ENCODE measurements at places on chromosomes 5 and 9.

DNA sequence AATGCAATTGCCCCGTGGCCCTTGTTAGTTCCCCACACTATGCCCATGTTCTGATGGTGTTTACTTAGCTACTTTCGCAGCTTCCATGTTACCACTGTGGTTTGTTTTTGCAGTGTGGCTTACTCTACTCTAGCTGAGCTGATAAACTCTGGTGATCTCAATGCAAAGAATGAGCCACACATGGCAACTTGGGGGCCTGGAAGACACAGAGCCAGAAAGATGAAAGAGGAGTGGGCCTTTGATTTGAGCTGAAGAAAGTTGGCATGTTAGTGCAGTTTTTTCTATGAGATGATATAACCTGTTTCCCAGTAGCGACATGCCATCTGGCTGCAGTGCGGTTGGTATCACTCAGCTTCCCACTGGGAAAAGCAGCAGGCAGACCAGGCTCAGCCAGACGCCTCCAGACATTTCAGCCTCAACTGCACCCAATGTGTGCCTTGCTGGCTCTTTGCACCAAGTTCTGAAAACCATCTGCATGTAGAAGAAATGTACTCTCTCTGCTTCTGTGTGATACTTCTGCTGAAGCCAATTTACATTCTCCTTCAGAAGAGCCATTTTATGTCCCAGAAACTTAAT, 329.4 kb downstream of the ARHGEF28 start:
- no peak for DNase-seq

GRCh38 chr9:131179561-131180219, 54.3 kb downstream of the NUP214 start:
- no peak for DNase-seq

- DNase-seq: no peak
Observed at GRCh38 chr5:89313044-89313443, 430.1 kb upstream of the MEF2C start.

DNA sequence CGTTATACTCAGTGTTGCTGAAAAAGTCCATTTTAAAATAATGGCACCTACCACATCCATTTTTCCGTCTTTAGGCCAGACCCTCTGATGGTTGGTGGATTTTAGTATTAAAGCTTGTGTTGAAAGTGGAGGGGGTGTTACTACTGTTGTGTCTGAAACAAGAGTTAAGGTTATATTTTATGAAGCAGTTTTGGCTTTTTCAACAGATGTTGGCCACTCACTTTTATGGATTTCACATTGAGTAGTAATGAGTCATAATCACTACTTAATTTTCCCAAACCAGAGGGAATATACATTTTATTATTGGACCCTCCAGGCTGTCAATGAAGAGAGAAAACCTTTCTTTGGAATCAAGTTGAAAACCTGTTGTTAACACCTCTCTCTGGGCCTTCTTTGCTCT, 88.0 kb downstream of the TRIO start:
- DNase-seq: no peak

GRCh38 chr5:157063776-157064430, 5.0 kb upstream of the HAVCR1 start:
- no peak for DNase-seq

DNA sequence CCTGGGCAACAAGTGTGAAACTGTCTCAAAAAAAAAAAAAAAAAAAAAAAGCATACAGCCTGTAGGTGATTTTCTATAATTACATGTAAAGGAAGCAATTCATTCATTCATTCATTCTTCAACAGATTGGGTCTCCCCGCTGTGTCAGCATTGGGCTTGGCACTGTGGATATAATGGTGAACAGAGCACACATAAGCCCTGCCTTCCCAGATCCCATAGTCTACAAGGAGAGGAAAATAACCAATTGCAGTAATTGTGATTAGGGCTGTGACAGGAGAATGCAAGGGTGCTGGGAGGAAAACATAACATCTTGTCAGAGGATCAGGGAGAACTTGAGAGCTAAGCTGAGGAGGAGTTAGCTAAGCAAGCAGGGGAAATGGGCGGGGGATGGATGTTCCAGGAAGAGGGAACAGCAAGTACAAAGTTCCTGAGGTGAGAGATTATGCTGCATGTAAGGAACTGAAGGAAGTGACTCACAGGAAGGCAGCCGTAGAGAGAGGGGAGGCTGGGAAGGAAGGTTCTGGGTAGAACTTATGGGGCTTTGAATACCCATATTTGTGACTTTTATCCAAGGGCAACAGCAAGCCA, 24.0 kb upstream of the KLF9 start:
- DNase-seq: no peak

DNA sequence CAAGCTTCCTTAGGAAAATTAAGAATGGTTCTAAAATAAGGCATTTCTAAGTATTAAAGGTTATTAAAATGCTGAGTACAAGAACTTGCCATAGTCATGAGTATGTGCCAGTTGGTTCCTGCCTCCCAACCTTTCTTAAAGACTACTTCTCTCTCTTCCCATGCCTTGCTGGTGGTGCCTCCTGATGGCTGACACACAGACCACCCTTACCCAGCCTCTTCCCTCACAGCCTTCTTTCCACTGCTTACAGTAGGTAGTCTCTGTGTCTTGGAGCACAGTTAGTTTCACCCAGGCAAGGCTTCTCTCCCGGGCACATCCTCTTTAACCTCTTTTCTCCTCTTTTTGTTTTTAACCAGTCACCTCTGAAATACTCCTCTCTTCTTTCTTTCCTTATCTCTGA, 20.6 kb upstream of the GPR150 start:
- DNase-seq: no peak

- no peak for DNase-seq
Observed at GRCh38 chr5:30764704-30765103, 428.8 kb upstream of the CDH6 start.

DNA sequence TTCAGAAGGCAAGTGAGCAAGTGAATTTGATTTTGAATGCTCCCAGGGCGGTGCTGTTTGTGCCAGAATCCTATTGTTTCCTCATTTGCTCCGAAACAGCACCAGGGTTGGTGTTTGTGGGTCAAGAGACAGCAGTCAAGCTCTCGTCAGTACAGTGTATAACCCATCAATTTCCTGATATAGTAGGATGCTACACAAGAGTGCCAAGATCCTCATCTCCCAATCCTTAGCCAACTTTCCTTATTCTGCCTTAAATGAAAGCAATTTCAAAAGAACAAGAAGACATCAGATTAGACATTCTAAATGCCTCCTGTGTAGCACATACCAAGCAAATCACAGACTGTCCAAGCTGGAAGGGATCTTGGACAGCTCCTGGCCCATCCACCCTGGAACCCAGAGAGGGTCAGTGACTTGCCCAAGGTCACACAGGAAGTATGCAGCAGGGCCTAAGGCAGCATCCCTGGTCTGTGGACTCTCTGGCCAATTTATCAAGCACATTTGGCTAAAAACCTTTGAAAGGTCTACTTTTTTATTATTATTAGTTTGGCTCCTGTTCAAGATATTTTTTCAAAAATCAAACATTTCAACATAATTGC, 4.5 kb downstream of the WHRN start:
- DNase-seq: no peak

GRCh38 chr5:150607991-150608390, 32.5 kb upstream of the SYNPO start:
- DNase-seq: no peak

GRCh38 chr9:136100700-136101614, 5.9 kb upstream of the NACC2 start:
- no peak for DNase-seq

DNA sequence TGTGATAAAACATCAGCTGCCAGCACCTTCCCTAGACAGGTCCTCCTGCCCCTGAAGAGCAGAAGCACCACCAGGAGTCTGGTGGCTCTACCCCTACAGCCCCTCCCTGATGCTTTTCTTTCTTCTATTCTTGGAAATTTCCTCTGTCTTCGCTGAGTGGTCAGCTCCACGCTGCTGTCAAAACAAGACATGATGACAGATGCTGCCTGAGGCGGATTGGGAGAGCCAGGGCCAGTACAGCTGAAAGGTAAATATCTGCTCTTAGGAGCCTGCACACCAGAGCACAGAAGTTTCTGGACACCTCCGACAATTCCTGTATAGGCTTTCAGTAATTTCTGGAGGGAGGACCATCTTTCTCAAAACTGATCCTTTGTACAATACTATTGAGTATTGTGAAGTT, 4.7 kb upstream of the OR1Q1 start:
- no peak for DNase-seq

GRCh38 chr9:95055851-95056551, 261.5 kb downstream of the FANCC start:
- no peak for DNase-seq

- DNase-seq: no peak
Observed at GRCh38 chr5:54848581-54848980, 136.8 kb downstream of the ESM1 start.

GRCh38 chr5:163963881-163964280, 458.5 kb downstream of the MAT2B start:
- DNase-seq: no peak

DNA sequence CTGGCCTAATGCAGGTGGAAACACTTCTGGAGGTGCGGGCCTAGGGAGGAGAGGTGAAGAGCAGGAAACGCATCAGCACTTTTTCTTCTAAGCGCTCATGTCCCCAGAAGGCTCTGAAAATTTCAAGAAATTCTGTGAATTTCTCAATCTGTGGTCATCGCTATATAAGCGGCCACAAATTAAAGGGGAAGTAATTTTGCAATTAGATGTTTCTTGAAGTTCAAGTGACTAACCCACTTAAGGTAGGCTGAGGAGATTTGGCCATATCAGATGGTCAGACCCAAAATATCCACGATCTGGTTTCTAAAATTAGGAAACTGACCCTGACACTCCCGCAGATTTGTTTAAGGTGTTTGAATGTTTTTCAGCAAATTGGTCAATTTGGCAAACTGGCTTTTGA, 16.6 kb upstream of the HMGCR start:
- DNase-seq: no peak

GRCh38 chr5:151086192-151086869, 5.5 kb upstream of the TNIP1 start:
- DNase-seq: no peak

DNA sequence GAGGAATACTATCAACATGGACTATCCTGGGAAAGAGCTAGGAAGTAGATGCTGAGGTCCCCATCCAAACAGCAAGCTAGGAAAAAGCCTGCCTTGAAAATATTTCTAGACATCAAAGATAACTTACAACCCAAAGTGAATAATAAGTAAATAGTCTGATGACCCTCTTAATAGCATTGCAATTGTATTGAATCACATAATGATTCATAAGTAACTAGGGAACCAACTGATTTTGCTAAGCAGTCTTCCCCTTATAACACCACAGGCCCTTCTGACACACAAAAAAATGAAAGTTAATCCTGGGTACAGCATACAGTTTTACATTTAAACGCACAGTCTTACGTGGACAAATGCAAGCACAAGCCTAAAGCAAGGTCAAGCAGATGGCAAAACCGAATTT, 199.3 kb downstream of the RFK start:
- no peak for DNase-seq
